ENCODE measurements at places on chromosomes 5 and 9. TPM values are rescaled to one million over a fixed set of nuclear protein-coding genes. Genes with fewer than 3 reads are reported as not detected.

Gene WHRN
- 17.8 TPM for total RNA-seq

Gene PRDM9
- not detected for total RNA-seq

Gene FGF1
- not detected for total RNA-seq

DNA sequence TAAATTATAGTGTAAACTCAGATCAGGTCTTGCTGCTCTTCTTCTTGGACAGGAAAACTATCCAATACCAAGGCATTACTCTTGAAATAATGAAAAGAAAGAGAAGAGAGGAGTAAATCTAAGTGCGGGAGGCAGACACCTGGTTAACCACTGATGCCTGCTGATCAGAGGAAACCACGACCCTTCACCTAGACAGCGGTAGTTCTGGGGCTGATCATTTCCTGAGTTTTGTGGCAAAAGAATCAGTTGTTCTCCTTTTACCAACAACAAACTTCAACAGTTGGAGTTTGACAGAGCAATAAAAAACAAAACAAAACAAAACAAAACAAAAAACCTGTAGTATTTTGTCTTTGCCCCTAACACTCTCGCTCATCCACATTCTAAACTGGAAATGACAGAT is 3.0 kb downstream of the RLN1 start:
- no peak for DNase-seq
- no peaks in the 10 kb centered on the region for H3K4me1 ChIP-seq
- no peaks in the 10 kb centered on the region for H3K36me3 ChIP-seq
- H3K27me3 ChIP-seq, result no peaks in the 10 kb centered on the region

DNA sequence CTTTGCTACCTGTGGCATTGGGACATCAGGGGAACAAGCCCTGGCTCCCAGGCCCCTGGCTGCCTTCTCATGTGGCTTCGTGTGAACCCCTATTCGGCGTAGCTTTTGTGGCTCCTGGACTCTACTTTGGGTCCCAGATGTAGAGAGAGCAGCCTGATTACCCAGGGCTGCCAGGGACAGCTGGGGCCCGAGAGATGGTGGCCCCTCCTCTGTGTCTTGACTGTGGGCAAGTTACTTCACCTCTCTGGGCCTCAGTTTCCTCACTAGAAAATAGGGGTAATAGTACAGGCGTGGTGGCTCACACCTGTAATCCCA is 2.0 kb downstream of the PKN3 start:
- H3K4me1 ChIP-seq, result peaks cover 26% of the 10 kb centered on the region
- no peak for DNase-seq
- H3K27me3 ChIP-seq, result no peaks in the 10 kb centered on the region
- H3K36me3 ChIP-seq, result no peaks in the 10 kb centered on the region
- no peak overlapping the region for H3K4me3 ChIP-seq

GRCh38 chr9:114921171-114921570 is 9.2 kb downstream of the TNFSF8 start:
- H3K36me3 ChIP-seq, result no peaks in the 10 kb centered on the region
- no peak overlapping the region for H3K27ac ChIP-seq
- DNase-seq, result no peak
- H3K4me1 ChIP-seq, result no peaks in the 10 kb centered on the region
- no peak overlapping the region for H3K4me3 ChIP-seq
- no peaks in the 10 kb centered on the region for H3K27me3 ChIP-seq

DNA sequence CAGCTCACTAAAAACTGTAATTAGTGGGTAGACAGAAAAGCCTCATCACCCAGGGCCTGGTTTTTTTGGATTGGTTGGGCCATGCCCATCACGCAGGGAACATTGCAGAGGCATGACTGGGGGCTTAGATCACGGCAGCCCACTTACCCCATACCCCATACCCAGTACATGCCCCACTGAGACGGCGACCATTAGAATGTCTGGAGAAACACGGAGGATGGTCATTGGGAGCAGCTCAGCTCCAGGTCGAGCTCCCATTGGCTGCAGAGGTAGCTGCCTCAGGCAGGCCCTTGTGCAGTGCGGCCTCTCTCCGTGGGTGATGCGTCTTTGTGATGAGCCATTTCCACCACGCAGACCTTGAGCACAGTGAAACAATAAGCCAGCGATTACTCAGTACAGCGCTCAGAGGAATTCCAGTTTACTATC is 204.0 kb downstream of the GADD45G start:
- no peak for DNase-seq
- H3K27ac ChIP-seq, result no peak overlapping the region
- H3K4me3 ChIP-seq, result no peak overlapping the region
- no peaks in the 10 kb centered on the region for H3K36me3 ChIP-seq
- no peaks in the 10 kb centered on the region for H3K4me1 ChIP-seq

- H3K36me3 ChIP-seq, result peaks cover 5% of the 10 kb centered on the region
- H3K4me3 ChIP-seq, result no peak overlapping the region
- H3K27ac ChIP-seq, result no peak overlapping the region
- no peaks in the 10 kb centered on the region for H3K4me1 ChIP-seq
- DNase-seq, result no peak
These were observed 34.2 kb downstream of the SUSD1 start for GRCh38 chr9:112140936-112141335.

GRCh38 chr5:143554187-143554717 is 150.8 kb upstream of the NR3C1 start:
- no peaks in the 10 kb centered on the region for H3K36me3 ChIP-seq
- H3K27ac ChIP-seq, result no peak overlapping the region
- no peak overlapping the region for H3K4me3 ChIP-seq
- DNase-seq, result no peak
- H3K27me3 ChIP-seq, result no peaks in the 10 kb centered on the region

GRCh38 chr9:4812858-4813257 is 20.1 kb downstream of the RCL1 start:
- no peaks in the 10 kb centered on the region for H3K27me3 ChIP-seq
- peaks cover 7% of the 10 kb centered on the region for H3K4me1 ChIP-seq
- H3K36me3 ChIP-seq, result no peaks in the 10 kb centered on the region
- no peak overlapping the region for H3K27ac ChIP-seq
